ENCODE measurements at places on chromosomes 11 and 22. TPM values are rescaled to one million over a fixed set of nuclear protein-coding genes. Genes with fewer than 3 reads are reported as not detected.

DNA sequence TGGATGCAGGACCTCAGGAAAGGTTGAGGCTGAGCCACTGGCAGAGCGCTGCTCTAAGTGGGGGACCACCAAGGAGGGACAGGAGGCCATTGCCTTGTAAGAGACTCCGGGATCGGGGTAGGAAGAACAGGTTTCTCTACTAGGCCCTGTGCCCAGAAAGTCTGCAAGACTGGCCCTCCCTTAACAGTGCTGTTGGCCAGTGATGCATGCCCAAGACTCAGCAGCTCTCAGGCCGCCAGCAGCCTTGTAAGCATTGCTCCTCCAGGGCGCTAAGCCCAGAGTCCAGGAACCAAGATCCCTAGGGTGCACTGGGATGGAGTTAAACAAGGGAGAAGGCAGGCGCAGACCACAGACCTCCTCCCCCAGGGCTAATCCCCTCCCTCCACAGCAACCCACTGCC lies 39.3 kb upstream of the PANX1 start:
- H3K4me1 ChIP-seq: no peaks in the 10 kb centered on the region
- no peak for DNase-seq
- no peak overlapping the region for H3K4me3 ChIP-seq
- no peaks in the 10 kb centered on the region for H3K36me3 ChIP-seq

The TSGA10IP gene
- total RNA-seq: not detected

DNA sequence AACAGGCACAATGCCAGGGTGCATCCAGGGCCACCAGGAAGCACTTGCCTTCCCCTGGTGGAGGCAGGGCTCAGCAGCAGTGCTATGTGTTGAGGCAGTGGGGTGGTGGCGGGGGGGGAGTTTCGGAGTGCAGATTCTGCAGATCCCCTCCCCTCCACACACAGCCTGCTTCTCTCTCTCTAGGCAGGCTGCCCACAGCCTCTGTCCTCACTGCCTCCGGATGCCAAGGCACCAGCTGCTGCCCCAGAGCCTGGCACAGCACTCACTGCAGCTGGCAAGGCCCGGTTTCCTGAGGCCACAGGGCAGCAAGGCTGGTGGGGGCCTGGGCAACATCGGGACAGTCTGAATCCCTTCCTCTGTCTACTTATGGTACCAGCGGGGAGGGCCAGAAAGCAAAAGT lies 35.8 kb downstream of the NRXN2 start:
- H3K4me1 ChIP-seq: peaks cover 3% of the 10 kb centered on the region
- no peak overlapping the region for H3K4me3 ChIP-seq
- H3K27me3 ChIP-seq: peaks cover 26% of the 10 kb centered on the region
- no peak overlapping the region for H3K27ac ChIP-seq
- no peaks in the 10 kb centered on the region for H3K36me3 ChIP-seq

DNA sequence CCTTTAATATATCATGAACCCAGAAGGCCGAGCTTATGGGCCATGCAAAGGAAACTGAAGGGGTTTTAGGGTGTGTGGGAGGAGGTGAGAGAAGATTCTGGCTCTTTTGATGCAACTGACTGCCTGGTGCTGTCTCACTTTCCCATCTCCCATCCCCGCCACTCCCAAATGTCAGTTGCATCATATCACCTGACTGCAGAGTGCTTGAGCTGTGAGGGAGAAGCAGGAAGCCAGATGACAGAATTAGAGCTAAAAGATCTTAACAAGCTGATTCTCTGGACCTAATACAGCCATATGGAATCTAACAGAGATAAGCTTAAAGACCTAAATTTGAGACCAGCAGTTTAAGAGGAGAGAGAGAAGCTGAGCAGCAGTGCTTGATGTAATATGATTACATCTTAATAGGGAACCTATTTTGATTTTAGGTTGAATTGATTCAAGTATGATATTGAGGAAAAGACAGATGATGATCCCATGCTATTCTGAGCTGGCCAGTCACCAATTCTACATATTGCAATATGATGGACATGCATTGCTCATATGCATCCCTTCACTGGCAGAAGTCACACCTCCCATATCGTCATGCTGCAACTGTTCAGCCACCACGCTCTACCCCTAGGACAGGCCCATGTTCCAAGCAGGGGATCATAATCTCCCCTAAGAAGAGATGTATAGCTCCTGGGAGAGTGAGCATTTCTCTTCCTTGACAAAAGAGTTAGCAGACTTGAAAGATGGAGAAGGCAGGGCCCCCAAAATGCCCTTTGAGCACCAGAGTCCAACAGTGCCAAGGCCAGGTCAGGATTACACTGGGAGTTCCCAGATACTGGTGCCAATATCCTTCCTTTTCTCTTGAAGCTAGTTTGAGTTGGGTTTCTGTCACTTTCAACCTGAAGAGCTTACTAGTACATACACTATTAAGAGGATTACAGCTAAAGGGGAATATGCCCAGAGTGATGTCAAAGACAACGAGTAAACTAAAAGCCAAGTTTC lies 44.9 kb downstream of the PLEKHA7 start:
- H3K27me3 ChIP-seq: no peaks in the 10 kb centered on the region
- no peak overlapping the region for H3K4me3 ChIP-seq
- no peak for DNase-seq
- H3K36me3 ChIP-seq: no peaks in the 10 kb centered on the region
- H3K4me1 ChIP-seq: no peaks in the 10 kb centered on the region
- H3K27ac ChIP-seq: no peak overlapping the region

- H3K4me1 ChIP-seq: peaks cover 2% of the 10 kb centered on the region
- DNase-seq: no peak
- no peak overlapping the region for H3K4me3 ChIP-seq
- no peaks in the 10 kb centered on the region for H3K27me3 ChIP-seq
- no peak overlapping the region for H3K27ac ChIP-seq
Observed at GRCh38 chr11:47788181-47788580, 21.0 kb upstream of the FNBP4 start.

DNA sequence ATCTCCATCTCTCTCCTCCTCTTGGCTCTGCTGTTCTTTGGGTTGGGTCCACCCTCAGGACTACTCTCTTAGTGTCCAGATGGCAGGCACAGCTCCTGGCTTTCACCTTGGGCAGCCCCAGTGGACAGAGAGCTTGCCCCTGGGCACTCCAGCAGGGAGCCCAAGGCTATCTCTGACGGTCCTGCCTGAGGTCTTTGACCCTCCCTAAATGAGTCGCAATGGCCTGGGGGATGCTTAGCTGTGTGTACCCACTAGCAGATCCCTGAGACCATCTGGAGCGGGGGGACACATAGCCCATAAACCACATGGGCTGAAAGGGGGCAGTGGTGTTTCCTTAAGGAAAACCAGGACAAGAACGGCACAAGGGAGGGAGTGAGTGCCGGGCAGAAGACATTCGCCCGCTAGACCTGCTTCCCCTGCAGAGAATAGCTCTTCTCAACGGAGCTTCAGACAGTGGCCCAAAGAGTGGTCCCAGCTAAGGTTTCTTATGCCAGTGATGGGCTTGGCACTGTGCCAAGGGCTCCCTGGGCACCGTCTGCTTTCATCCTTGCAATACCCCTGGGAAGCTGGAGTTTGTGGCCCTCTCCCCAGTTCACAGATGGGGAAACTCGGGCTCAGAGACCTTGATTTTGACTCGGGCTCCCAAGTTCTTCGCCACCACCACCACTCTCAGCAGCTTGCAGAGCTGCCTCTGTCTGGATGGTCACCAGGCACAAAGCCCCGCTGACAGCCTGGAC lies 53.9 kb upstream of the ANO1 start:
- no peaks in the 10 kb centered on the region for H3K27me3 ChIP-seq
- no peak overlapping the region for H3K27ac ChIP-seq
- DNase-seq: no peak
- H3K4me1 ChIP-seq: peaks cover 3% of the 10 kb centered on the region
- no peaks in the 10 kb centered on the region for H3K36me3 ChIP-seq
- H3K4me3 ChIP-seq: no peak overlapping the region

- H3K4me1 ChIP-seq: peaks cover 11% of the 10 kb centered on the region
- H3K27ac ChIP-seq: no peak overlapping the region
- no peaks in the 10 kb centered on the region for H3K27me3 ChIP-seq
- no peak for DNase-seq
Observed at GRCh38 chr22:24550028-24550901, 4.7 kb downstream of the GUCD1 start.

The SELENOM gene
- 132 TPM for total RNA-seq

The LDHAL6A gene
- total RNA-seq: not detected

The LRRC10B gene
- 0.17 TPM for total RNA-seq

The SYT12 gene
- 0.26 TPM for total RNA-seq

The GPR83 gene
- not detected for total RNA-seq

DNA sequence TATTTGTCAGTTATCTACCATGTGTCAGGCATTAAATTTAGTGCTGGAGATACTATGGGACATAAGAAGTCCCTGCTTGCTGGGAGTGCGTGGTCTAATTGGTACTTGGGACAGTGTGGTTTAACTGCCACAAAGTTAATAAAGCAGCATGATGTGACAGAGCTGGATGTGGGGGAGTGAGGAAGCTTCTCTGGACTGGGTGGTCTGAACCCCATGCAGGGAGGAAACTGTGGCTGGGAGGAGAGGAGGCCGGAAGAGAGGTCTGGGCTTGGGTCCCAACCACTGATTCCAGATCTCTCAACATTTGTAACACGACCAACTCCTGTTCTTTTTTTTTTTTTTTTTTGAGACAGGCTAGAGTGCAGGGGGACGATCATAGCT lies 37.1 kb downstream of the ST3GAL4 start:
- H3K36me3 ChIP-seq: no peaks in the 10 kb centered on the region
- no peak overlapping the region for H3K4me3 ChIP-seq
- no peak for DNase-seq
- no peak overlapping the region for H3K27ac ChIP-seq
- no peaks in the 10 kb centered on the region for H3K27me3 ChIP-seq

- no peak overlapping the region for H3K27ac ChIP-seq
- H3K4me1 ChIP-seq: peaks cover 20% of the 10 kb centered on the region
- H3K27me3 ChIP-seq: no peaks in the 10 kb centered on the region
- no peak overlapping the region for H3K4me3 ChIP-seq
Observed at GRCh38 chr11:46251954-46252353, 25.5 kb upstream of the CREB3L1 start.

GRCh38 chr22:39482768-39483167 lies 19.3 kb upstream of the MIEF1 start:
- DNase-seq: no peak
- H3K4me3 ChIP-seq: no peak overlapping the region
- no peaks in the 10 kb centered on the region for H3K27me3 ChIP-seq
- H3K27ac ChIP-seq: no peak overlapping the region

DNA sequence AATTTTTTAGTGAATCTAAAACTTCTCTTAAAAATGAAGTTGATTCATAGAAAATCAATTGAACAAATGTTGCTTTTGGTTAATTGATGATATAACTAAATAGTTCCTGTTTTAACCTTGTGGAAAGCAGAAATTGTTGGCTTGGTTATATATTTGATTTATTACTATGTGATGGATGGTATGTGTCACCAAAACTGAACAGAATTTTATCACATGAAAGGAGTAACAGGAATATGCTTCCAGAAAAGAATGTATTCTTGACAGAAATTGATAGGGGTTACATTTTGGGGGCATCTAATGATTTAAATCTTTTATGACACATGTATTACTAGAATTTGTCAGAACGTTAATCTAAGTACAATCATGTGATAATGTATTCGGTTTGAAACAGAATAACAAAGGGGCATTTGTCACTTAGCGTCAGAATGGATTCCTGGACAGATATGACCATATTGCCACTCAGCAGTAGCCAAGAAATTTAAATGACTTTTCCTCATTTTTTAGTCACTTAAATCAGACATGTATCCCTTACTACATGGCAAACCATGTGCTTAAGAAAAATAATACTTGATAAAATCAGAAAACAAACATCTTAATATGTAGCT lies 295.2 kb downstream of the GRM5 start:
- no peaks in the 10 kb centered on the region for H3K27me3 ChIP-seq
- DNase-seq: no peak
- H3K36me3 ChIP-seq: no peaks in the 10 kb centered on the region
- no peaks in the 10 kb centered on the region for H3K4me1 ChIP-seq
- H3K27ac ChIP-seq: no peak overlapping the region
- H3K4me3 ChIP-seq: no peak overlapping the region

- H3K4me3 ChIP-seq: no peak overlapping the region
- peaks cover 32% of the 10 kb centered on the region for H3K4me1 ChIP-seq
- H3K36me3 ChIP-seq: no peaks in the 10 kb centered on the region
- no peaks in the 10 kb centered on the region for H3K27me3 ChIP-seq
Observed at GRCh38 chr22:37739611-37740049, 42.8 kb downstream of the TRIOBP start.

The KIAA1671 gene
- 1.3 TPM for total RNA-seq

The KRTAP5-2 gene
- total RNA-seq: not detected

- H3K4me1 ChIP-seq: no peaks in the 10 kb centered on the region
- no peak overlapping the region for H3K27ac ChIP-seq
- H3K27me3 ChIP-seq: no peaks in the 10 kb centered on the region
- no peak for DNase-seq
Observed at GRCh38 chr11:131278472-131278871, 91.9 kb upstream of the NTM start.

DNA sequence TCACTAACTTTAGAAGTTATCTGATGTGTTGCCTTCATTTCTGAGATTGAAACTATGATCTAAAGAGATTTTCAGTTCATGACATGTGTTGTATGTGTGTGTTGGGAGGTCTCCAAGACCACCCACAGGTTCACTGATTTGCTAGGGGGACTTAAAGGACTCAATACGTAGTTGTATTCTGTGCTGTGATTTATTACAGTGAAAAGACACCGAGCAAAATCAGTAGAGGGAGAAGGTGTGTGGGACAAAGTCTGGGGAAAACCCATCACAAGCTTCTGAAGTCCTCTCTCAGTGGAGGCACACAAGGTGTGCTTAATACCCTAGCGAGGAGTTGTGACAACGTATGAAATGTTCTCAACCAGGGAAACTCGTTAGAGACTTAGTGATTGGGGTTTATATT lies 35.6 kb downstream of the RNF169 start:
- H3K36me3 ChIP-seq: no peaks in the 10 kb centered on the region
- H3K27me3 ChIP-seq: no peaks in the 10 kb centered on the region
- H3K27ac ChIP-seq: no peak overlapping the region
- no peak overlapping the region for H3K4me3 ChIP-seq

GRCh38 chr11:1908618-1909017 lies 10.9 kb upstream of the TNNT3 start:
- DNase-seq: no peak
- no peaks in the 10 kb centered on the region for H3K36me3 ChIP-seq
- H3K27ac ChIP-seq: no peak overlapping the region

GRCh38 chr11:74203966-74204365 lies 32.9 kb downstream of the PPME1 start:
- no peak overlapping the region for H3K27ac ChIP-seq
- H3K4me3 ChIP-seq: no peak overlapping the region
- H3K27me3 ChIP-seq: no peaks in the 10 kb centered on the region
- no peaks in the 10 kb centered on the region for H3K36me3 ChIP-seq
- no peaks in the 10 kb centered on the region for H3K4me1 ChIP-seq

DNA sequence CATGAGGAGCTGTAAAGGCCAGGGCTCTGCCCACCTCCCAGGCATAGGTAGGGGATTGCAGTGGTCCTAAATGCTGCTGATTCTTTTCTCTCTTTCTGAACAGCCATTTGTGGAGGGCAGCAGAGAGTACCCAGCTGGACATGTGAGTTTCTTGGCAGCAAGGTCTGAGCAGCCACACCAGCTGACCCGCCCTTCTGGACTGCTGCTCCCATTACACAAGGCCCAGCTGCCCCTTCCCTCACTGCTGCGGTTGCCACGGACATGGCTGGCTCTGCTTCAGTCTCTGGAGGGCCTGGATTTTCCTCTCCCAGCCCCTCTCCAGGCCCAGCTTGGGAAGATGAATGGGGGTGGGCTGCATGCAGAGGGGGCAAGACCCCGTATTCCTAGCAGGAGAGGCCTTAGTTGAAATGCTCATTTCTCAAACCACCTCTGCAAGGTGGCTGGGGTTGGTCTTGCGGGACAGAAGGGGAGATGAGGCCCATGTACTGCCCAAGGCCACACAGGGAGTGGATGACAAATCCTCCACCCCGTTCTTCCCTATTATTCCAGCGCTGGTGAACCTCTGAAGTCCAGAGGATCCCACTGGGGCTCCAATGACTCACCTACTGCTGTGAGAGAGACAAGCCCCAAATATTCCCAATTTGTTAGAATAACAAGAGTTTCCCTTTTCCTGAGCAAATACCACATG lies 4.6 kb downstream of the LGALS12 start:
- no peaks in the 10 kb centered on the region for H3K4me1 ChIP-seq
- H3K36me3 ChIP-seq: no peaks in the 10 kb centered on the region
- H3K27me3 ChIP-seq: no peaks in the 10 kb centered on the region
